ENCODE measurements at places on chromosomes 5 and 9.

GRCh38 chr5:14331386-14331781 is 188.2 kb downstream of the TRIO start:
- no peaks in the 10 kb centered on the region for H3K27me3 ChIP-seq
- no peaks in the 10 kb centered on the region for H3K36me3 ChIP-seq
- peak; percentile 14 for DNase-seq
- H3K27ac ChIP-seq, result no peak overlapping the region
- peaks cover 50% of the 10 kb centered on the region for H3K4me1 ChIP-seq

DNA sequence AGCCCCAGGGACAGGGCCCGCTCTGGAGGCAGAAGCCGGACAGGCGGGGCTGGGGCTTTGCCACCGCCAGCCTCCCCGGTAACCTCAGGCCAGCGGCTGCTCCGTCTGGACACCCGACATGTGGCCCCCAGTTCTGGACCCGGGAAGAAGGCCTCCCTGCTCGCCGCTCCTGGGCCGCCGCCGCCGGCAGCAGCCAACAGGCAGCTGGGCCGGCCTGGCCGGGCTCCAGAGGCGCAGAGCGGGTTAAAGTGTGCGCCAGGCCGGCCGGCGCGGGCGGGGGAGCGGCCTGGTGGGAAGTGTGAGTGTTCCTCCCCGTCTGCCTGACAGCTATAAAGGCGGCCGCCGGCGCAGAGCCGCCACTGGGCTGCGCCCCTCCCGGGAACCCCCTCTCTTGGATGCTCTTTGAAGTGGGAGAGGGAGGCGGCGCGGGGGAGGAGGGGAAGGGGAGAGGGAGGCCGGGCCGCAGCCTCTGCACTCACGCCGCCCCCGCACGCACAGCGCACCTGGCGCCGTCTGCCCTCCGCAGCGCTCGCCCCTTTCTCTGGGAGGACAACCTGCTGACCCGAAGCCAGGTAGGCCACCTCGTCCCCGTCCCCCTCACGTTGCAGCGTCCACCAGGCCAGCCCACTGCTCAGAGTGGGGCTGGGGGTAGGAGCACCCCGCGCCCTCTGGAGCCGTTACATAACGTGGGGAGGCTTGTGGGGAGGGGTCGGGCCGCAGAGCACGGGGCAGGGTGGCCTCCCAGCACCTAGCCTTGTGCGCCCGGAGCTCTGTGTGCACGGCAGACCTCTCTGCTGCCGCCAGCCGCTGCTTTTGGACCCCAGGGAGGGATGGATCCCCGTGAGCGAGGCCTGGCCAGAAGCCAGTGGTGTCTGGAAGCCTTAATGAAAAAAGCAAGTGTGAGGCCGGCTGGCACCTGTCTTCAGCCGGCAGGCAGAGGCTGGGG is at the start of gene ADAMTSL2:
Gene ADAMTSL2, plus strand, starts transcription at position 359 of the 946 bp plus-strand sequence. CDS start 2,009 bp downstream, outside the sequence.
- H3K4me3 ChIP-seq, result peak within 1 kb of the TSS; percentile 65
- H3K27me3 ChIP-seq, result peaks cover 11% of the 10 kb centered on the region
- H3K27ac ChIP-seq, result no peak within 1 kb of the TSS
- peaks cover 19% of the 10 kb centered on the region for H3K4me1 ChIP-seq
- DNase-seq, result peak; percentile 52

GRCh38 chr5:170501931-170502330 is 1.9 kb upstream of the KCNIP1 start:
- H3K27ac ChIP-seq, result no peak overlapping the region
- H3K4me1 ChIP-seq, result no peaks in the 10 kb centered on the region
- no peaks in the 10 kb centered on the region for H3K36me3 ChIP-seq
- H3K4me3 ChIP-seq, result no peak overlapping the region
- no peak for DNase-seq

- no peaks in the 10 kb centered on the region for H3K36me3 ChIP-seq
- H3K27ac ChIP-seq, result no peak overlapping the region
- no peak overlapping the region for H3K4me3 ChIP-seq
- no peak for DNase-seq
Measured at GRCh38 chr5:161585798-161586197, 39.3 kb upstream of the GABRB2 start.

GRCh38 chr9:88812938-88813637 is 178.2 kb upstream of the S1PR3 start:
- no peak overlapping the region for H3K27ac ChIP-seq
- no peaks in the 10 kb centered on the region for H3K36me3 ChIP-seq
- peaks cover 57% of the 10 kb centered on the region for H3K27me3 ChIP-seq

DNA sequence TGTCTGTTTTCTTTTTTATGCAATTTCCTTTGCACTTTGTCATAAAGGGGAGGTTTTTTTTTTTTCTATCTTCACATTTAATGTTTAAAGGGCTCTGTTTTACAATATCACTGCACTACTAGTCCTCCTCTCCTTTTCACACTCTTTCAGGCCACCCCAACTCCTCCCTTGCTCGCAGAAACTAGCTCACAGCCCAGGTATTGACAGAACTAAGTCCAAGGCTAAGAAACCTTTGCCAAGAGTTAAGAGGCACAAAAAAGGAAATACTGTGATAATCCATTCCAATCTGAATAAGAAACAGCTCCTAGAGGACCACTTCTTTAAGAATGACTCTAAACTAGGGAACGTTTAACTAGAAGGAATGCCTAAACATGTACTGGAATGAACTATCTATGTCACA is 1.1 kb upstream of the FGF10 start:
- H3K4me1 ChIP-seq, result no peaks in the 10 kb centered on the region
- H3K27me3 ChIP-seq, result peaks cover 40% of the 10 kb centered on the region
- H3K4me3 ChIP-seq, result no peak overlapping the region
- no peak for DNase-seq
- H3K27ac ChIP-seq, result no peak overlapping the region
- H3K36me3 ChIP-seq, result peaks cover 9% of the 10 kb centered on the region

DNA sequence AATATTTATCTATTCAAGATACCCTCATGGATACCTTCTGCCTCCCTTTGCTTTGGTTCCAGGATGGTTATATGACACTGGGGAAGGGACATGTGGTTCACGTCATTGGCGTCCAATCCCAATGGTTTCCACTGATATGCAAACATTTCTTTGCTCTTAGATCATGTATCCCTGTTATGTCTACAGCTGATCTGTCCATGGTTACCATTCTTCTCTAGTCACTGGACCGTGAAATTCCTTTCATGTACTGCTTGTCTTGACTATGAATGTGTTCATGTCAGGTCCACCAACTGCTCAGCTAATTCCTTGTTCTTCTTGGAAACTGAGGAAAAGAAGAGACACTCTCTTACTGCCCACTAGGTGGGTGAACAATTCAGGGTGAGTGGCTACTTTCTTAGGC is 391.1 kb upstream of the ZNF608 start:
- no peaks in the 10 kb centered on the region for H3K27me3 ChIP-seq
- H3K27ac ChIP-seq, result no peak overlapping the region
- no peak overlapping the region for H3K4me3 ChIP-seq
- H3K36me3 ChIP-seq, result no peaks in the 10 kb centered on the region

DNA sequence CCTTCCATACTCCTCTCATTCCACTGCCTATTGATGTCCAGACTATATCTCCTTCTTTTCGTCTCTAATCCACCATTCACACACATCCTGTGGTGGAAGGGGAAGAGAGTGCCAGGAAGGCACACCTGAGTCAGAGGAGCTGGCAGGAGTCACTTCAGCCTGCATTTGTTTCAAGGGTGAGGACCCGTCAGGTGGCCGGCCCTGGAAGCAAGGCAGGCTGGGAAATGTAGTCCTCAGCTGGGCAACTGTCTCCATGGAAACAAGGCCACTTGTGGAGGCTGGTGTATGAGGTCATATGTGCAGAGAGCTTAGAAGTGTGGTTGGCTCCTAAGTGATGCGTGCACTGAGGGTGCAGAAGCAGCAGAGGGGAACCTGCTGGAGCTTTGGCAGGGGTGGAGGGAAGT is 278.4 kb downstream of the NSG2 start:
- peaks cover 33% of the 10 kb centered on the region for H3K27me3 ChIP-seq
- DNase-seq, result no peak
- H3K27ac ChIP-seq, result no peak overlapping the region
- H3K4me1 ChIP-seq, result no peaks in the 10 kb centered on the region
- peaks cover 4% of the 10 kb centered on the region for H3K36me3 ChIP-seq
- H3K4me3 ChIP-seq, result no peak overlapping the region

- peak overlapping the region; percentile 91 for H3K4me3 ChIP-seq
- H3K36me3 ChIP-seq, result no peaks in the 10 kb centered on the region
- DNase-seq, result peak; percentile 28
- peaks cover 44% of the 10 kb centered on the region for H3K4me1 ChIP-seq
- no peaks in the 10 kb centered on the region for H3K27me3 ChIP-seq
Measured at GRCh38 chr5:95620870-95621838, 1.3 kb downstream of the GPR150 start.

- no peak for DNase-seq
- no peaks in the 10 kb centered on the region for H3K4me1 ChIP-seq
- no peaks in the 10 kb centered on the region for H3K27me3 ChIP-seq
- H3K27ac ChIP-seq, result no peak overlapping the region
- H3K4me3 ChIP-seq, result no peak overlapping the region
Measured at GRCh38 chr9:22156586-22156985, 147.5 kb upstream of the CDKN2B start.

GRCh38 chr9:127177665-127178265 is 55.3 kb upstream of the ANGPTL2 start:
- H3K4me1 ChIP-seq, result no peaks in the 10 kb centered on the region
- no peak overlapping the region for H3K27ac ChIP-seq
- no peak for DNase-seq
- H3K4me3 ChIP-seq, result no peak overlapping the region

GRCh38 chr5:32498484-32498883 is 53.9 kb upstream of the ZFR start:
- no peak overlapping the region for H3K4me3 ChIP-seq
- H3K27ac ChIP-seq, result no peak overlapping the region
- peaks cover 7% of the 10 kb centered on the region for H3K27me3 ChIP-seq
- no peaks in the 10 kb centered on the region for H3K36me3 ChIP-seq
- DNase-seq, result no peak

- no peak overlapping the region for H3K27ac ChIP-seq
- no peaks in the 10 kb centered on the region for H3K27me3 ChIP-seq
- no peak for DNase-seq
- H3K4me1 ChIP-seq, result no peaks in the 10 kb centered on the region
Measured at GRCh38 chr9:77789891-77790290, 141.8 kb upstream of the GNA14 start.

GRCh38 chr5:87347272-87347671 is 65.5 kb downstream of the CCNH start:
- H3K36me3 ChIP-seq, result peaks cover 44% of the 10 kb centered on the region
- no peaks in the 10 kb centered on the region for H3K27me3 ChIP-seq
- DNase-seq, result no peak

DNA sequence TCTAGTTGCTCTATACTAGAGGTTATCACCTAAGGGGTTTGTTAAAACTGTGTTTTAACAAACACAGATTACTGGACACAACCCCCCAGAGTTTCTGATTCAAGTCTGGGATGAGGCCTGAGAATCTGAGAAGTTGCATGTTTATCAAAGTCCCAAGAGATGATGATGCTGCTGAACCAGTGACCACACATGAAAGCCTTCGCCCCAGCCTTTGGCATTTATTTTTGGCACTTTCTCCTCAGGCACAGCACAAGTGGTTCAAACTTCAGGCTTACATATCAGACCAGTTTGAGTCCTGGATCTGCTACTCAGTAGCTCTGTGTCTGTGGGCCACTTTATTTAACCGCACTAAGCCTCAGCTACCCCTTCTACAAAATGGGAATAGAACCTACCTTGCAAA is 407.2 kb upstream of the PIK3R1 start:
- no peak overlapping the region for H3K4me3 ChIP-seq
- no peak for DNase-seq
- H3K27me3 ChIP-seq, result no peaks in the 10 kb centered on the region
- peaks cover 6% of the 10 kb centered on the region for H3K4me1 ChIP-seq

DNA sequence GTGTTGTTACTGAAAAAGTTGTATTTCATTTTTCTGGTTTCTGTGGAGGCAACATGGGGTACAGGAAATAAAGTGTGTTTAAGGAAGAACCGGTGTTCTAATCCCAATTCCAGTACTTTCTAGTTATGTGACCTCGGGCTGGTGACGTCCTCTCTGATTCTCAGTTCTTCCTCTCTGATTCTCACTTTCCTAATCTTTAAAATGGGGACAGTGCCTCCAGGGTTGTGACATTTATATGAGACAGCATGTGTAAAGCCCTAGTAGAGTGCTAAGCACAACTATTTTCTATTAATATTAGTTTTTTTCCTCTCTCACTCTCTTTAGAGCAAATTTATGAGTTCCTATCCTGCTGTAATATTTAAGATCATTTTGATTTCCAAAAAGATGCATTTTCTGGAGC is 50.9 kb upstream of the PTPDC1 start:
- peaks cover 3% of the 10 kb centered on the region for H3K27me3 ChIP-seq
- H3K27ac ChIP-seq, result no peak overlapping the region
- H3K4me1 ChIP-seq, result peaks cover 20% of the 10 kb centered on the region
- DNase-seq, result no peak
- no peak overlapping the region for H3K4me3 ChIP-seq

GRCh38 chr5:66621146-66621545 is 25.0 kb downstream of the MAST4 start:
- no peaks in the 10 kb centered on the region for H3K36me3 ChIP-seq
- no peak for DNase-seq
- peaks cover 6% of the 10 kb centered on the region for H3K27me3 ChIP-seq

DNA sequence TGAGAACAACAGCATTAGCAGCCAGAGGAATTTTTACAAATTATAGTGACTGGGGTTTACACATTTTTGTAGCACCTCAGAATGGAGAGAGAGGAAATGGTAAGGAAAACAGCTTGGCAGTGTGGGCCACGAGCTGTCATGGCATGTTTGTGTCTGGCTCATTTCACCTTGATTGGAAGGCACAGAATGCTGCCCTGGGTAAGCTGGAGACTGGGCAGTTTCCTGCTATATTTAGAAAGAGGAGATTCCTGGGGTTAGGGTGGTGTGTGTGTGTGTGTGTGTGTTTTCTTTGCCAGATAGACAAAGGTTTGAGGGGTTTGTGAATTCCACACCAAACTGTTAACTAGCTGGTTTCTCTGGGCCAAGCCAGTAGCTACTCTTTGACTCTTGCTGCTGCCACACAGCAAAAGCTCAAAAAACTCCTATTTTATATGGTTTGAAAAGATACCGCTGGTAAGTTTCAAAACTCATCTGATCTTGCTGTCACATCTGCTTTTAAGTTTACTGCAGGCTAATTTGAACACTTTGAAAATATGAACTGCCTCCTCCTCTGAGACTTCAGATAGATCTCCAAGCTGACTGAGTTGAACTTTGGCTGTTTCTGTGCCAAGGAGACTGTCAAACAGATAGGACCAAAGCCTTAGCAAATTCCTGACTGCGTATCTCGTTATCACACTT is 9.1 kb downstream of the ARHGAP26 start:
- no peak overlapping the region for H3K4me3 ChIP-seq
- H3K27ac ChIP-seq, result peak overlapping the region; percentile 3
- no peak for DNase-seq
- H3K36me3 ChIP-seq, result no peaks in the 10 kb centered on the region

DNA sequence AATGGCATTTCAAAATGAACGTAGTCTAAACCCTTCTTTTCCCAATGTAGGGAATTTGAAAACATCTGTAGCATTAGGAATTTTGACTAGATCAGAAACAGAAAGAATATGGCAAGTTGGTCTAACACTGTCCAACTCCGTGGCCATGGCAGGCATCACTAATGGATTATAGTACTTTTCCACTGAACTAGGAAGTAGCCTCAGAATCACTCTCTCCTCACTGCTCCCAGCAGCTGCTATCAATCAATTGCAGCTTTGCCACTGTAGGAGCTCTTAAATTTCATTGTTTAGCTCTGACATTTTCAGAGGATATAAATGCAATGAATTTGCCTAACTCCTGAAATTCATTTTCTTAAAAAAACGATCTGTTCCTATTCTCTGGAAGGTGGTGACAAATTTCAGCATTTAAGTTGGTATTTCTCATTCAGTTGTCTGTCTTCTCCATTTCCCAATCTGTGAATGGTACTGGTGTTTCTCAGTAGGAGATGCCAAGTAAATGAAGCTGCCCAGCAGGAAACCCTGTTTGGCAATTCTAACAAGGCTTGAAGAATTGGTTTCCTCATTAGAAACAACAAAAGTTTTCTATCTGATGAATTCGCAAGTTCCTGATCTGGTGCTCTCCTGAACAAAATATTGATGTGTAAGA is 64.7 kb downstream of the TLR4 start:
- H3K27me3 ChIP-seq, result peaks cover 22% of the 10 kb centered on the region
- DNase-seq, result no peak
- H3K27ac ChIP-seq, result no peak overlapping the region
- H3K4me3 ChIP-seq, result no peak overlapping the region
- H3K4me1 ChIP-seq, result no peaks in the 10 kb centered on the region
- H3K36me3 ChIP-seq, result no peaks in the 10 kb centered on the region

All from naive thymus-derived CD8-positive, alpha-beta T cell (primary cell).